ENCODE measurements at places on chromosomes 1 and 21.
A peak's percentile ranks its signal among the peaks of the same experiment; 100 is the strongest.

DNA sequence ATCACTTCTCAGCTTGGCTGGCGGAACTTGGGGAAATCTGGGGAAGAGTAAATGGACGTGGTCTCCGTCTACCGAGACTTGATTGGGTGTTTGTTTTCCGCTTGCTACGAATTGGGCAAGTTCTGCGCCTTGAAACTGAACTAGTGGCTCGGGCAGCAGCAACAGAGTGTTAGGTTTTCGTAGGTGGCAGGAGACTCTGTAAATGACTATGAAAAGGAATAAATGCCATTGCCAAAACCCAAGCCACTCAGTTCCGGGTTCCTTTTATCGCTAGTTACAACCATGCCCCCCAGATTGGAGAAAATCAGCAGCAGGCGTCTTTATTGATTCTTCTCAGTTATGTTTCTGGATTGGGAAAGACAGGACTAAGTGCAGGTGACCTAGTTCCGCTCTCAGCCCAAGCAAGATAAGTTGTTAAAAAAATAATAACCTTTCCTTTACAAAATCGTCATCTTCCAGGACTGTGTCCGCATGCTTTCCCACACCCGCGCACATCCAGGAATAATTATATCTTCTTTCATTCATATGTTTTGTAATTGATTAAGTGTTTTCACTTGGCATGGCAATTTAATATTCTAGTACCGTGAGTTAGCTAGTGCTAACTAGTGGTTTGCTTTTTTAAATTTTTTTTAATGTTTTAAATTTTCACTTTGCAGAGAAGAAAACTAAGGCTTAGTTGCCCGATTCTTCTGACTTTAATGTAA, 3.4 kb downstream of the LHX9 start:
- no peak for DNase-seq

DNA sequence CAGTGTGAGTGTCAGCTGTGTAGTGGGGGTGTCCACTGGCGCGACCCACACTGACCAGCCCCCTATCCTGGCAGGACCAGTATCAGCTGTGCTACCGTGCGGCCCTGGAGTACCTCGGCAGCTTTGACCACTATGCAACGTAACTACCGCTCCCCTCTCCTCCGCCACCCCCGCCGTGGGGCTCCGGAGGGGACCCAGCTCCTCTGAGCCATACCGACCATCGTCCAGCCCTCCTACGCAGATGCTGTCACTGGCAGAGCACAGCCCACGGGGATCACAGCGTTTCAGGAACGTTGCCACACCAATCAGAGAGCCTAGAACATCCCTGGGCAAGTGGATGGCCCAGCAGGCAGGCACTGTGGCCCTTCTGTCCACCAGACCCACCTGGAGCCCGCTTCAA, 28.1 kb upstream of the KDM4A start:
- no peak for DNase-seq

DNA sequence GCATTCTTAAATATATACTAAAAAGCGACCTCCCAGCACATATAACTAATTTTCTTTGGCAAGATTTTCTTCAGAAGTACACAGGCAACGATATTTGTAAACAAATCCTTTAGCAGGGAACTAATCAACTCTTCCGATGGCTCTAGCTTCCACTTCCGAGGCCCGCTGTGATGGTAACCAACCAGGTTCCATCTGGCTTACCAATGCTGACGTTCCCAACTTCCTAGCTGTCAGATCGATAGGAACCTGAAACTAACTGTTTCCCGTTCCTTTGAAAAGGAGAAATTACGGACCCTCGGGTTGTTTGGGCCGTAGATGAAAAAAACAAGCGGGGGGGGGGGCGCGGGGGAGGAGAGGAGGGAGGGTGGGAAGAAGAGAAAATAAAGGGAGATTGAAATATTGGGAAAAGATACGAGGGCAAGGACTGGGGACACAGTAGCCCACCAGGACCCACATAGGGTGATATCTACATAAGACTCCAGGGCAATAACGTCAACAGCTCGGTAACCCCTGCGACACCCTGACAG, 513 bp downstream of the GTF2B start:
- no peak for DNase-seq

GRCh38 chr1:17125756-17126237, 6.5 kb upstream of the PADI2 start:
- DNase-seq, result peak; percentile 99

DNA sequence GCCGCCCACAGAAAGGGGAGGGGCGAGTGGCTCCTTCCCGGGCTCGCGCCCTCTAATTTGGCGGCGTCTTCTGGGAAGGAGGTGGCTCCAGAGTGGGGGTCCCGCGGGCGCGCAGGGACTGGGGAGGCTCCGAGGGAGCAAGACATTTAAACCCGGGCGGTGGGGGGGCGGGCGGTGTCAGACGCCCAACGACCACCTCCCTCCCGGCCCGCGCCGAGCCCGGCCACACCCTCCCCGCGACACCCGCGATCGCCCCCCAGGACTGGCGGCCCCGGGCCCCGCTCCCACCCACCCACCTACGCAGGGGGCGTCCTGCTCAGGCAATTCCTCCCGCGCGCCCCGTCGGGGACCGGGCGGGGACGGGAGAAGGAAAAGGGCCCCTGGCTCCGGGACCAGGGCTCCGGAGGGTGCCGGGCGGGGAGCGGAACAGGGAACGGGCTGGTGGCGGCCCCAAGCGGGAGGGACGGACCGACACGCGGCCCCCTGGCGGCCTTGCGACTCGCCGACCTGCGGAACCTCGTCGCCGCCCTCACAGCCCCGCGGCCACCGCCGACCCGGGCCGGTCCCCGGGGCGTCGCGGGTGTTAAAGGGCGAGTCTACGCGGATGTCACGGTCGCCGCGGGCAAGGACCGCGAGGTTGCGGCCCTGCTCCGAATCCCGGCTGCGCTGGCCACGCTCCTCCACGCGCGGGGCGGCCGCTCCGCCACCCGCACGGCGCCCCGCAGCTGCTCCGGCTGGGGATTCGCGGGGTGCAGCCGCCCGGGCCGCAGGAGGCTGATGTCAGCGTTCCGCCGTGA, 94.0 kb upstream of the FMN2 start:
- DNase-seq, result no peak

GRCh38 chr1:180927348-180927747, 14.7 kb downstream of the KIAA1614 start:
- DNase-seq, result no peak

DNA sequence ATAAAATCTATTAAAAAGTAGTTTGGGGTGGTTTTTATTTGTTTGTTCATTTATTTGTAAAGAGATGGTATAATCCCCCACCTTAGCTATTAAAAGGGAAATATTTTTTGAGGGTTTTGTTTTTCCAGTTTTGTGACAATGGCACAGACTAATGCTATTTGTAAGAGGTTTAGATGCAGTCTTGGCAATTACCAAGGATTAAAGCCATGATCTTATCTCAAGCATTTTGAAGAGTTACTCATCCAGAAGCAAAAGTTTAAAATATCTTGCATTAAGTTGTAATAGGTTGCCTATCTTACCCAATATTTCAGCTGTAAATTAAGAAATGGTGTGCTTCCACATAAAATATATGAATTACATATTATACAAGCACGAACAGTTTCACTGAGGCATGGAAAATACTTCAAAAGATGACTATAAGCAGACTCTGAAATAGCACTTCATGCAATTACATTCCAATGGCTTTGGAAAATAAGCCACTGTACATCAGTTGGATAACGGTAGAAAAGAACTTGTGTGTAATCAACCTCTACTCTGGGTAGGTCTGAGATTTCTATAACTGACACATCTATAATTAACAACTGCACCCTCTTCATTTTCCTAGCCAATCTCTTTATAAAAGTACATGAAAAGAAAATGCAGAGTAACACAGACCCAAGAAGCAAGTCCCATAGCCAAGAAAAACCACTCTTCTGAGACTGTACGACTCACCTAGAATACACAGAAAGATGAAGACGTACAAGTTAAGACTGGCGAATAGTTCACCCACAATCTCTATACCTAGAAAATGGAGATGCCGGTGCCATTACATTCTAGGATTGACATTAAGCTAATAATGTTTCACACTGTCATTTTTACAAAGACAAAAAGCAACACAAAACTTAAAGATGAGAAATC, 95.2 kb downstream of the PTPN14 start:
- no peak for DNase-seq

DNA sequence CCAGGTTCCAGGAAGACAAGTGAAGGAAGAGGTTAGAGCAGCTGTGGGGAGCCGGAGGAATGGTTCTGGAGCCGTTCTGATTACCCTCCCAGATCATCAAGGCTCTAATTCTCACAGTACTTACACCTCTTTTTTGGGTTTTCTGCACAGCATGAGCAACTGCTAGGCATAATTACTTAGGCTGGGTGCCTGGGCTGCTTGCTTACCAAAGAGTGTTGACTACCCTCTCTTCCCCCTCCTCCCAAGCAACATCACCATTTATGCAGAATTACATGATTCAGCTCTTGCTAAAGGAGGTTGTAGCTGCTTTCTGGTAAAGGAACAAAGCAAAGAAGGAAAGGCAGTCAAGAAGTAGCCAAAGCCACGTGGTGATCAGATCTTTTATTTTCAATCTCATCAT, 397.2 kb downstream of the KCNH1 start:
- DNase-seq, result no peak
